ENCODE measurements at places on chromosomes 7 and 10.

GRCh38 chr10:75765789-75766096 is 334.3 kb downstream of the LRMDA start:
- no peak for DNase-seq

DNA sequence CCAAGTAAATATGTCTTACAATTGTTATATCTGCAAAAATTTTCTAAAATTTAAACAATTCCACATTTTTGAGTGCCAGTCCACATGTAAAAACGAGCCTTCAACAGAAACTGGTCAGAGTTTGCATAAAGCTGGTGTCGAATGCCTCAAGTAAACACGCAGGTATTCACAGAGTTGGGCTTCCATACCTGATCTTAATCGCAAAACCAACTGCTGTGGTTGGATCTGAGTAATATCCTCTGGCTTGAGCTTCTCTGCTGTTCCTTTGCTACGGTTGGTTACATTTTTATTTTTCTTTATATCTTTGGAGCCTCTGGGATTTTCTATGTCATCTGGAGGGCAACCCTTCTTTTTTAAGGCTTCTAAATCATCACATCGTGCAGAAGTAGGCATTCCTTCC is 28.4 kb downstream of the ITGB1 start:
- no peak for DNase-seq

DNA sequence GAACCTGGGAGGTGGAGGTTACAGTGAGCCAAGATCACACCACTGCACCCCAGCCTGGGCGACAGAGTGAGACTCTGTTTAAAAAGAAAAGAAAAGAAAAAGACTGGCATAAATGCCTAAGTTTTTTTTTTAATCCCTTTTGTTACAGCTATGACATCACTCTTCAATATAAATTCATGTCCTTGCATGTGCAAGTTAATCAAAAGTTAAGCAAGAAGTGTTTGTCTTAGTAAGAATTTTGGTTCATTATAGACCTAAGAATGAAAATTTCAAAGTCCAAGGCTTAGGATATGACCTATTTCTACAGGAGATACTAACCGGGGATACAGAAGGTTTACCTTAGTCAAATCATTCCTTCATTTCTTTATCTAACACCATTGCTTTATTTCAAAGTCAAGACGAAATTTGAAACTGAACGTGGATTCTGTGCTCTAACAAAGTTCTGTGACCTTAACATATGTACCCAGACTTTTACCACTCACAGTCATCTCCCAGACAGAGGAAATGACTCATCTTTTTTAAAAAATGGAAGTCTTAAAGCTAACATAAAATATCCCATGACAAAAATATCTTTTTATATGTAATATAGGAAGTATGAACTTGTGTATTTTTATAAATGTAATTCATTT is 29.3 kb upstream of the ITGB8 start:
- DNase-seq, result peak; percentile 41

GRCh38 chr10:121732656-121733445 is 134.6 kb upstream of the FGFR2 start:
- DNase-seq, result no peak

GRCh38 chr10:113341138-113341537 is 211.7 kb upstream of the HABP2 start:
- no peak for DNase-seq

- no peak for DNase-seq
These were observed 1158.5 kb upstream of the C7orf33 start for GRCh38 chr7:147432079-147432478.

Measured in NCI-H226 (cell line).